ENCODE measurements at places on chromosomes 12 and 14. TPM values are rescaled to one million over a fixed set of nuclear protein-coding genes. Genes with fewer than 3 reads are reported as not detected.

SLC5A8 gene
- not detected for total RNA-seq

CD163L1 gene
- total RNA-seq = under 0.01 TPM

SERPINA3 gene
- total RNA-seq = 0.16 TPM

FAM234B gene
- 2.7 TPM for total RNA-seq

PLA2G1B gene
- not detected for total RNA-seq

ANKRD33 gene
- not detected for total RNA-seq

TAS2R30 gene
- total RNA-seq = 0.63 TPM

EIF2S3B gene
- 0.38 TPM for total RNA-seq

ABCD2 gene
- under 0.01 TPM for total RNA-seq

CCDC197 gene
- not detected for total RNA-seq

CBX5 gene
- 44.6 TPM for total RNA-seq

PAX9 gene
- total RNA-seq = 0.49 TPM

HOMEZ gene
- 11.1 TPM for total RNA-seq

PLEKHD1 gene
- total RNA-seq = under 0.01 TPM

KSR2 gene
- 0.63 TPM for total RNA-seq

RND1 gene
- 0.33 TPM for total RNA-seq
